Adipocyte (in vitro differentiated cells): ENCODE measurements at places on chromosomes 5 and 9.

- DNase-seq, result no peak
Observed at GRCh38 chr5:71945436-71945835, 161.8 kb upstream of the MAP1B start.

DNA sequence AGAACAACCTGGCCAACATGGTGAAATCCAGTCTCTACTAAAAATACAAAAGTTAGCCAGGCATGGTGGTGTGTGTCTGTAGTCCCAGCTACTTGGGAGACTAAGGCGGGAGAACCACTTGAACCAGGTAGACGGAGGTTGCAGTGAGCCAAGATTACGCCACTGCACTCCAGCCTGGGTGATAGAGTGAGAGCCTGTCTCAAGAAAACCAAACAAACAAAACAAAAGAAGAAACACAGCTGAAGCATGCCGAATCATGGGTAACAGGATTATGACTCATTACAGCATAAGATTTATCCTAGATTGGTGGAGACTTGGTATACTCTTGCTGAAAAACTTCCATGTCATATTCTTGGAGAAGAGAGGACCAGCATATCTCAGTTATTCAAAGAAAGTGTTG, 236.7 kb upstream of the CCNH start:
- DNase-seq, result no peak

DNA sequence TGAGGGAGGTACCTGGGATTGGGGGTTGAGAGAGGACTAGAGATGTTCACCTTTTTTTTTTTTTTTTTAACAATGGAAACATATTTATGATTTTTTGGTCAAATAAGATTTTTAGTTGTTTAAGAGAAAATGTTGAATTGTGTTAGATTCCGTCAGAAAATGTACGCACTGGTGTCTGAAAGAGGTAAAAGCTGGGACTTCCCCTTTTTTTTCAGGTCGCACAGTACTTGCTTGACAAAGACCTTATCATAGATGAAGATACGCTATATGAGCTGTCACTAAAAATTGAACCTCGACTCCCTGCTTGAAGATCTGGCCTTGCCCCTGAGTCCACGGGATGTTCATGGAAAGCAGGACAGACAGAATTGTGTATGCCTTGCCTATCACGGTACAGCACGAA, 7.7 kb upstream of the CKMT2 start:
- no peak for DNase-seq

- peak; percentile 93 for DNase-seq
Observed at GRCh38 chr9:130446101-130446861, 1.5 kb downstream of the ASS1 start.

DNA sequence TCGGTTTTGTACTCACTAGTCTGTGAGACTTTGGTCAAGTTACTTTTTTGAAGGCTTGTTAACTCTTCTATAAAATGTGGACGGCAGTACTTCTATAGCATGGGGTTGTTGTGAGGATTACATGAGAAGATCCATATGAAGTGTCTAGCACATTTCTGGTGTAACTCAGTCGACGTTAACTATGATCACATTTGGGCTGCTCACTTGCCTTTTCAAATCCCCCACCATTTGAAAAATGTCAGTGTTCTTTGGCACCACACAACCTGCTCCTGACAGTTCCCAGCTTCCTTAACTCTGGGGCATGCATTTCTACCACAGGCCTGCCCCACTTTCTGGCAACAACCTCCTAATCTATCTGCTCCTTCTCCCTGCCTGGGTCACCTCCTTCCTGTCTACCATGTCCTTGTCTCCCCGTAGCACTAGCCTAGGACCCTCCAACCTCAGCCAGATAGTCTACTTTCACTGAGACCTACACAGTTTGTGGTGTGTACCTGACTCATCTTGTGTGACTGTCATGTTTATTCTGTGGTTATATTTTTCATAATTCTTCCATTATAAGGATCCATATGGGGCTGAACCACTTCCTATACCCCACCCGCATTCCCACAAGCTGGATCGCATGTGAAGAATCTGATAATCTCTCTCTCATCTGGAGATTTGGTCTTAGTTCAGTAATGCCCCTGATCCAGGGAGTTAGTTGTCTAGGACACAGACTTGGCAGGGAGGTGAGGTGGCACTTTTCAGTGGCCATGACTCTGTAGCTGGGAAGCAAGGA, 30.2 kb upstream of the BASP1 start:
- peak; percentile 24 for DNase-seq

DNA sequence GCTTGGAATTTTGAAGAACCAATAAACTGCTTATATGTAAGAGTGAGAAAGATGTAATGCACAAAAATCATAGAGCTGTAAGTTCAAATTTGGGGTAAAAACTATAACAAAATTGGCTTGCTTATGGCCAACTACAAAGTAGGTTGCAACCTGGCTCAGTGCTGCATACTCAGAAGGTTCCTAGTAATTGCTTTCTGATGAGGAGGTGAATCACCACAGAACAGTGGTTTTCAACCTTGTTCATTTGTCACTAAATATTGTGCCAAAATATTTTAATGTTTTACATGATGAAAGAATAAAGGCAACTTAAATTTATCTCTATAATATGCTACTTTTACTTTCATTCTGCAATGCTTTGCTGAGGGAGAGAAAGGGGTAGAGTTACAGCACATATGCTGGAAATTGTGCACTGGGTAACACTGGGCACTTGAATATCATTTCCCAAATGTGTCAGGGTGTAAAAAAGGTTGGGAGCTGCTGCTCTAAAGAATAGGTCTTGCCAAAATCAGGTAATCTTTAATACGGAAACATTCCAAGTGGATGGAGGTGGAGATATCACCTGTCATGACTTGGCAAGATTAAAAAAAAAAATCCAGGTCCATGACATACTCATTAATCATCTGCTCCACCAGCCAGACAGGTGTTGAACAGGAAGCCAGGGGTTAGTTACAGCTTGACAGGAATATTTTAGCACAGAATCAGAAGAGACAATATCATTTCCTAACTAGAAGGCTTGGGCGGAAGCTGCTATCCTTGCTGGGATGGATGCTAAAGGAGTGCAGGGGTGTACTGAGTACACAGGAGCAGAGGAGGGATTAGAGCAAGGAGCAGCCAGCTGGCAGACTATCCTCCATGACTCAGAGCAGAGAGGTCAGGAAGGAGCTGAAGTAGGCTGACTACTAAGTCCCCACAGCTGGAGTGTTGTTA, 34.6 kb upstream of the CCL21 start:
- peak; percentile 18 for DNase-seq

GRCh38 chr5:145158730-145159129, 676.4 kb downstream of the PRELID2 start:
- no peak for DNase-seq

DNA sequence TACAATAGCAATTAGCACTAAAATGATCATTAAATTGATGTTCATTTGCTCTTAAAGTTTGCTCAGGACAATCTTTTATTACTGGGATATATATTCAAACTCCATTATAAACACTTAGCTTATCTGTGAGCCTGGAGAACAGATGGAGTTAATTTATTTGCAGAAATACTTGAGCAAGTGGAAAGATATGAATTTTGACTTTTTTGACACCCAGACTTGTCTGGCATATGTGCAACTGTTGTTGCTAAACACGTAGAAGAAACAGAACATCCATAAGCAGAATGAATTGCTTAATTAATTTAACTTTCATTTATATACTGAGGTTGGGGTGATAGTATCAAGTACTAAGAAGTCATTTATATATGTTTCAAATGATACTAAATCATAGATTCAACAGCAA, 820.7 kb upstream of the TYRP1 start:
- no peak for DNase-seq

DNA sequence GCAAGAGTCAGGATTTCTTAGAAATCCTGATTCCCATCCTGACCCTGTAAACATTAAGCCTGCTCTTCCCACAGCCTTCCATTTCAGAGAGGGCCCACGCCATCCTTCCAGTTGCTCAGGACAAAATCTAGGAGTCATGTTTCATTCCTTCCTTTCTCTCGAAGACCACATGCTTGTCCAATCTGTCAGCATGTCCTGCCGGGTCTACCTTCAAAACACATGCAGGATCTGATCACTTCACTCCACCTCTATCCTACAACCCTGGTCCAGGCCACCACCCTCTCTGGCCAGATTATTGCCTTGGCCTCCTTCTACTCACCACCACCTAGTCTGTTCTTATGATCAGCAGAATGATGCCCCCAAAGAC, 79.8 kb downstream of the C5orf15 start:
- no peak for DNase-seq

GRCh38 chr5:15615859-15616258, 115.9 kb downstream of the FBXL7 start:
- peak; percentile 54 for DNase-seq

- DNase-seq, result peak; percentile 75
Observed at GRCh38 chr9:111158363-111158762, 120.1 kb upstream of the LPAR1 start.

DNA sequence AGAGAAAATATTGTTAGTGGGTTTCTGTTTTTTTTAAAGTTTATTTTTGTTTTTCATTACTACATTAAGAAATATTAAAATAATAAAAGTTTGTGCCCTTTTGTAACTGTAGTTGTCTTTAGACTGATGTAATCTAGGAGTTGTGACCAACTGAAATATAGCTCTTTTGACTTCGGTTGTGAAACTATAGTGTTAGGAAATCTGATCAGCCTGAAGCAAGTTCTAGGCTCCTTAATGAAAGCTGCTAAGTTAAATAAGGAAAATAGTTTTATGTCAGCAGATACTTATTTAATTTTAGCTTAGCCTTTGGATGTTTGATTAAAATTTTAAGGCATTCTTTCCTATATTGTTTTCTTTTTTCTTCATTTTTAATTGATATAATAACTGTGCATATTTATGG, 14.2 kb downstream of the AP3S1 start:
- peak; percentile 79 for DNase-seq

- DNase-seq, result no peak
Observed at GRCh38 chr9:110357505-110357904, 19.8 kb upstream of the TXNDC8 start.

- DNase-seq, result no peak
Observed at GRCh38 chr5:77255617-77256016, 45.1 kb downstream of the PDE8B start.

DNA sequence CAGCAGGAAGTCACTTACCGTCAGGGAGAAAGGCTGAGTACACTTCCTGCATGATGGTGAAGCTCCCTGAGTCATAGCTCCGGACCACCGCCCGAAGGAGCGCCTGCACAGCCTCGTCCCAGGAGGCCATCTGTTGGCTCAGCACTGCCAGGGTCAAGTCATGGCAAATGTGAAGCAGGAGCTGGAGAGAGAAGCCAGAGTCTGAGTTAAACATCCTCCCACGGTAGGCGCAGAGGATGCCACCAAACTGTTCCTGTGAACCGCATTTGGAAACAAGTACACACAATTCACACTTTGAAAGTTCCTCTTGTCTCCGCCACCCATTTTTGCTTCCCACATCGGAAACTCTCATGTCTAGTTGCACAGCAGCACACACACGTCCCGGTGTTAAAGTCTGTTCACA, 33.9 kb downstream of the CNOT8 start:
- DNase-seq, result no peak

GRCh38 chr5:172785429-172786088, 14.6 kb upstream of the DUSP1 start:
- no peak for DNase-seq

- DNase-seq, result peak; percentile 90
Observed at GRCh38 chr5:39494107-39494510, 69.3 kb upstream of the DAB2 start.

DNA sequence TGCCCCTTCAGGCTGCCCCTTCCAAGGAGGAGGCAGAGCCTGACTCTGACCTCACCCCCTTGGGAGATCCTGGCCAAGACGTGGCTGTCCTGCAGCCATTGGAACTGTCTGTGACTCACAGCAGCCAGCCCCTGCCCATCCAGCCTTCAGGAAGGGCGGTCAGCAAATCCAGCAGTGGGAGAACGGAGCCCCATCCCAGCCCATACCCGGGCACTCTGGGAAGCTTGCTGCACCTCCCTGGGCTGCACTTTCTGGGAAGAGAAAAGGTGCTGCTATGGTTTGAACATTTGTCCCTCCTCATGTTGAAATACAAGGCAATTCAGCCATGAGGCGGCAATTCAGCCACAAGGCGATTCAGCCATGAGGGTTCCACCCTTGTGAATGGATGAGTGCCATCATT, 24.4 kb downstream of the CCDC187 start:
- DNase-seq, result no peak

GRCh38 chr9:129166623-129167557, 11.2 kb downstream of the IER5L start:
- DNase-seq, result peak; percentile 84

DNA sequence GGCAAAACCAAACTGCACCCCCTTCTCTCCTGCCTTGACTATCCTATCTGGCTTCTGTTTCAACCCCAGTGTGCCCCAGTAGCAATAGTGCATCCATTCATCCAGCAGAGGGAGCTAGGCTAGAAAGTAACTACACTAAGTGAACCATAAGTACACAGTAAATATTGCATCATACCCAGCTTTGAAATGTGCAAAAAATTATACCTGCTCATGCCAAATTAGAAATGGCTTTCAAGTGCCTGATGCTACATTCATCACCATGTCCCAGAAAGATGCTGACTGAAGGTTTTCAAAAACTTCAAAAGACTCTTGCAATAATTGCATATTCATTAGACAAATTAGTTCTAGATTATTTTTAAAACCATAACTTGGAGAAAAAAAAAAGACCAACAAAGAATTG, 153.5 kb downstream of the PRELID2 start:
- DNase-seq, result peak; percentile 88

DNA sequence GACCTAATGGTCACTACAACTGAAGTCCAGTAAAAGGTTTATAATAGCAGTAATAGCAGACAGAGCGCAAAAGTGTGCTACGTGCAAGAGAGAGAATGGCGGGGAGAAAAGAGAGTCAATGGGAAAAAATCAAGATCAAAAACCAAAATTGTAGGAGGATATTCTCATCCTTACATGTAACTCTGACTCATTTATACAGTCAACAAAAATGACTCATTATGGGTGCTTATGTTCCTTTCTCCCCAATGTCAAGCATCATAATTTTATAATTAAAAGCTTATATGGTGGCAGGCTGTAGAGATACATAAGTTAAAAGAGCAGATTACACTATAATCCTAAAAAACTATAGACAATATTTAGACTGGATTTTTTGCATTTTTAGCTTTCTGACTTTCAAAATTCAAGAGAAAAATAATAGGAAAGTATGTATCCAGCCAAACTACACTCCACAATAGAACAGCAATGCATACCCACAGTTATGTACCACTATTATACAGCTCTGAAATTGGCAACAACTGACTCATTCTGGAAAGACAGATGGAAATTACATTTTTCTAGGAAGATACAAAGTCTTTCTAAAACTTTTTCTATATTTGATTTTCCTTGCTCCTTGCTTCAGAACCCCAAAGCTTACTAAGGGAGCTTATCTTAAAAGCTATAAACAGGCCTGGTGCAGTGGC, 78.4 kb downstream of the PLPP1 start:
- peak; percentile 48 for DNase-seq

- no peak for DNase-seq
Observed at GRCh38 chr9:135374591-135374990, 105.0 kb upstream of the PPP1R26 start.

GRCh38 chr5:169350016-169350415, 49.1 kb upstream of the SLIT3 start:
- peak; percentile 71 for DNase-seq

- no peak for DNase-seq
Observed at GRCh38 chr5:61823781-61824180, 482.2 kb upstream of the KIF2A start.
